ENCODE measurements at places on chromosomes 2 and 18. TPM values are rescaled to one million over a fixed set of nuclear protein-coding genes. Genes with fewer than 3 reads are reported as not detected.
A peak's percentile ranks its signal among the peaks of the same experiment; 100 is the strongest.

DNA sequence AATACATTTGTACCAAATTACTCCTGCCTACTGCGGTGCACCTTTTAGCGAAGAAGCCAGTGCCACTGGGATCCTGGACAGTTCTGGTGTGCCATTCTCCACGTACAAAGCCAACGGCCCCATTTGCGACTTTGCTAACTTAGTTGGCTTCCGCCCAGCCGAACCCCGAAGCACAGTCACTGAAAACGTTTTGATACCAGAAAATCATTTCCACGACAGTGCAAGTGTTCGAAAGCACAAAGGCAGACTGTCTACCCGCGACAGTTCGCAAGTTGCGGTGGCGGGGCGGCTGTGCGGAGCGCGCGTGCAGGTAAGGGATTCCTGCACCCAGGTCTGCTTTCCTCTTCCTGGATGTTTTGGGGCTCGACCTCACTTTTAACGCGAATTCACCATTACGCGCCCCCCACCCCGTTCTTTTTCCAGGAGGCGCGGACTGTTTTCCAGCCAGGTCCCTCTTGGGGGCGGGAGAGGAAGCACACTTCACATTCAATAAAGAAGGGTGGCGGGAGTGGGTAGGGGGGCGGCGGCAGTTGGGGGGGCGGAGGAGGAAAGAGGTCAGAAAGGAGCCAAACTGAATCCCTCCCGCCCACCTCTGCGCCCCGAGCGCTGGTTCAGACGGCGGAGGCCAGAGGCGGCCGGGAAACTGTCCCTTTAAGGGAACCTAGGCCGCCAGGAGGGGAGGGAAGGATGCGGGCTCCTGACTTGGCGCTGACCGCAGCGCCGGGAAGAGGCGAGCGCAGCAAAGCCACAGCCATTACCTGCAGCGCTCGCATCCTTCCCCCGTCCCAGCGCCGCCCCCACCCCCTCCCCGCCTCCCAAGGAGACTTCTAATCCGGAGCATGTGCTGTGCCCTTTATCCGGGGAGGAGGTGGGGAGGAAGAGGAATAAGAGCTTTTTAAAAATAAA, 107.4 kb upstream of the KCTD1 start:
- peak; percentile 58 for DNase-seq

DNA sequence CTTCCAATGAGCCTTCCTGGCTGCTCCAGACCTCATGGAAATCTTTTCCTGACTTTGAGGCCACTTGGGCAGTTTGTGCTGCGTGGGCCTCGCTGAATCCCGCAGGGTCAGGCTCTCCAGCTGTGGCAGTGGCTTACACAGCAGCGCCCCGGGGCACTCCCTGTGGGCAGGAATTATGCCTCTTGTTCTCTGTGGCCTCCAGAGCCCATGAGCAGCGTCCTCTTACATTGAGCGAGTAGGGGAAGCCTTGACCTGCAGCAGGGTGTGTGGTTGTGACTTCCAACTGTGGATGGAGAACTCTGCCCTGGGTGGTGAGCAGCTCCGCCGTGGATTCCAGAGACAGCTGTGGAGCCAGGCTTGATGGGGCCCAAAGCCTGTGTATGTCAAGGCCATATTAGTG, 180.8 kb downstream of the GLI2 start:
- no peak for DNase-seq

GRCh38 chr2:219125225-219125885, 35.3 kb downstream of the NHEJ1 start:
- DNase-seq, result no peak

DNA sequence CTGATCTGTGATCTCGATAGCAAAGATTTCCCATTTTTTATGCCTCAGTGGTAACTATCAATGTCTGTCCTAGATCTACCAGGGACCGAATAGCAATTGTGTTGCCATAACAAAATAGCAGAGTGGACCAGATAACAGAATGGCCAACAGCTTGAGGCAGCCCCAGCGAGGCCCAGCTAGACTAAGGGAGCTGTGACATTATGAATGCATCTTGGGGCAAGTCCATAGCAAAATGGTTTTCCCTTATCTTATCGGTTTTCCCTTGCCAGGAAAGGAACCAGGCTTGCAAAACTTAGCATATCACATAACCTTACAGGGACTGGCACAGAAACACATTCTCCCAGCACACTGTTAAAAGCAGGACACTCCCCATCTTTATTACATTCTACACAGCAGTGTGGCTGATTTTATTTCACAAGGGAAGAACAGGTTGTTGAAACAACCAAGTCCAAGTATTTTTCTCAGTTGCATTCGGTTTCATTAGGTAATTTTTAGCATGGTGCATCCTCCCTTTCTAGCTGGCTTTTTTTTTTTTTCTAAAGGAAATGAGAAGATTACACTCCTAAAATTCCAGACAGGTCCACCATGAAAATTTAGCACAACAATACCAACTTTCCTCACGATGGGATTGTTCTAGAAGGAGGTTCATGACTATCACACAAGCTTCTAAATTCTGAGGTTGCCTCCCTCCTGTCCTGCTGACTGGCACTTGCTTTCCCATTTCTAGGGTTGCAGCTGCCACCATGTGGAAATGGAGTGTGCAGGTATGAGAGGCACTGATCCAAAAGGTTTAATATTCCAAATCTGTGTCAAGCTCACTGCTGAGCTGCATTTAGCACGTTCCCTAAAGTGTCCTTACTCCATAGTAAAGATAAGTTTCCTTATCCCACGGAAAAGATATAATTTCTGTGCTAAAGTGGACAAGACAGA, 97.0 kb upstream of the SLC35G4 start:
- DNase-seq, result peak; percentile 17

- DNase-seq, result no peak
Measured at GRCh38 chr2:240947607-240948006, 41.5 kb downstream of the CROCC2 start.

DNA sequence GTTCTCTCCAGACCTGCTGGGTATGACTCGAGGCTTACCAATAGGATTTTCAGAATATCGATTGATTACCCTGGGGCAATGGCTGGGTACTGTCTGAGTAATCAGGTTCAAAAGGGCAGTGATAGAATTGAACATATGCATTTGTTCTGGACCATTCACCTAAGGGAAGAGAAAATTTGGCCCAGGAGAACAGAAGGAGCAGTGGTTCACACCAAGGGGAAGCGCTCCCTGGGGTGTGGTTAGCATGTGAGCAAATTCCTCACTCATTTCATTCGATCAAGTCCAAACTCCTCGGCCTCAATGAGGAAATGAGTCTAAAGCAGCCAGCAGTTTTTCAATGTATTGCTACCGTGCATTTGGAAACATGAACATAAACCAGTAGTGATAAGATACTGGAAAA, 55.6 kb downstream of the CYP26B1 start:
- no peak for DNase-seq

GRCh38 chr2:241877989-241878970, 8.8 kb downstream of the RTP5 start:
- peak; percentile 86 for DNase-seq

DNA sequence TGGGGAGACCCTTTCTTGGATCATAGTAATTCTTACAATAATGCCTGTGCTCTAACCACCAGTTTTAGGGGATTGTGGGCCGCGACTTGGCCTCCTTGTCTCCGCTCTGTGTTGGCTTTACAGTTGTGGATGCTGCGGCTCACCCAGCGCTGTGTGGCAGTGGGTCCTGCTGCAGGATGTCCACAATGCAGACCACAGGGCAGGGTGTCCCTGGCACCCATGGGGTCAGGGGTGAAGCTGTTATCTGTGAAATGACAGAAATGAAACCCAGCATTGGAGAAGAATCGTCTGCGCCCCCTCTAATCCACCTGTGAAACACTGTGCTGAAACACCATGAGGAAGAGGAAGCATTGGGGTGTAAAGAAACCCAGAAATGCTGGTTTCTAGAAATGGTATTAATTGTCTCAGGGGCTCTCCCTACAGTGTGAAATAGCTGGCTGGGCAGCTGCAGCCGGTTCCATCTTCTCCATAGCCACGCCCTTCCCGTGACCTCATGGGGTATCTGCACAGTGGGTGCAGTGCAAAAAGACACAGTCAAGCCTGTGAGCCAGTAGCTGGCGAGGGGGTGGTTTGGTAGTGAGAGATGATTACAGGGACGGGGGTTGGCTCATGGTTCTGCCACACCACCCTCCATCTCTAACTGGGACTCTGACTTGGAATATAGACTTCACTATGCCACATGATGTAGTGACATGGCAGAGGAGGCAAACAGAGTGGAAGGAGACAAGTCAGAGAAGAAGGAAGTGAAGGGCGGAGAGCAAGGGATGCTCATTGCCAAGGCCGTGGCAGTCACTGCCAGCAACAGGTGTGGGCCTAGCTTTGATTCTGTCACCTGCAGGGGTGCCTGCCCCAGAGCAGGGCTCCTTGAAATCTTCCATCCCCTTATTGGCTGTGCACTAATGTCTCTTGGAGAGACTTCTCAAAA, 16.2 kb downstream of the INPP4A start:
- no peak for DNase-seq

MAB21L4 gene
- not detected for total RNA-seq

GRCh38 chr2:234790380-234790779, 161.4 kb upstream of the SH3BP4 start:
- no peak for DNase-seq

DNA sequence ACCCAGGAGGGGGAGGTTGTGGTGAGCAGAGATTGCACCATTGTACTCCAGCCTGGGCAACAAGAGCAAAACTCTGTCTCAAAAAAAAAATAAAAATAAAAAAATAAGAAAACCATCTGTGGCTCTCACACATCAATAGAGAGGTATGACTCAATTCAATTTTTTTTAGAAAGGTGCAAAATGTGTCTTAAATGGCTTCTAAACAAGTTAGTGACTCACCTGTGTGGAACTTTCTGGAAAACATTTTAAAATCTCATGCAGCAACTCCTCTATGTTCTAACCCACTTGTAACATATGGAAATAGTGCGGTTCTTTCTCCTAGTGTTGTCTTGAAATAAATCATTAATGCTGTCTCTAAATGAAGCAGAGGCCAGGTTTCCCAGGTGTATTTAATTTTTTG, 10.7 kb upstream of the SULT1C4 start:
- no peak for DNase-seq

GRCh38 chr2:233481368-233482142, 85.0 kb downstream of the USP40 start:
- no peak for DNase-seq

ARHGEF4 gene
- 10.3 TPM for total RNA-seq

DNA sequence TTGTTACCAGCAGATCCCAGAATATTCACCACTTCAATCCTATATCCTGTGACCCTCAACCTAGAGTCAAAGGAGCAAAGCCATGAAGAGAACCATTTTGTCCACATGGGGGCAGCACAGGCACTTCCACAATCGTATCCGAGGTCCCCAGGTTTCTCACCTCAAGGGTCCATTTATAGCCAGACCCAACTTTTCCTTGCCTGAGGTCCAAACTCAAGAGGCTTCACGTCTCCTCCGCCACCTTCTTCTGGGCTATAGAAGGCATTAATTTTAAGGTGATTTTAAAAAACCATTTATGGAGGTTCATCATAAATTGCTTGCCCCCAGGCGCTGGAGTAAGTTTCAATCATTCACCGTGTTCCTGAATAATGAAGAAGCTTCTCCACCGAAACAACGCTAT, 111.6 kb upstream of the NABP1 start:
- DNase-seq, result peak; percentile 79

LAMA3 gene
- total RNA-seq, result 1.7 TPM

DNA sequence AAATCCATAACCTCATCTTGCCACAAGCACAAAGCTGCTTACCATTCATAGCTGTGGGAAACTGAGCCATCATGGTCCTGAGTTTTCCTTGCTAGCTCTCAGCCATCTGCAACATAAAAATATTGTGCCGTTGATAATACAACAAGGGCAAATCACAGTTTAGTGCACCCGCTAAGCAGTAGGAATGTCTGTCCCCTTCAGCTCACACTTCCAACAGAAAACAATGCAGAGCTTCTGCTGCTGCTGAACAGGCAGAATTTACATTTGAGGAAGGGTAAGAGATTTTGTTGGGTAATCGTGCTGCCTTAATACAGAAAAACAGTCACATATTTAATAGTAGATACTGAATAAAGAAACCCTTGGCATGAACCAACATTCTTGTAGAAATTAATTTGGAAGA, 32.3 kb downstream of the ITSN2 start:
- DNase-seq, result no peak

DNA sequence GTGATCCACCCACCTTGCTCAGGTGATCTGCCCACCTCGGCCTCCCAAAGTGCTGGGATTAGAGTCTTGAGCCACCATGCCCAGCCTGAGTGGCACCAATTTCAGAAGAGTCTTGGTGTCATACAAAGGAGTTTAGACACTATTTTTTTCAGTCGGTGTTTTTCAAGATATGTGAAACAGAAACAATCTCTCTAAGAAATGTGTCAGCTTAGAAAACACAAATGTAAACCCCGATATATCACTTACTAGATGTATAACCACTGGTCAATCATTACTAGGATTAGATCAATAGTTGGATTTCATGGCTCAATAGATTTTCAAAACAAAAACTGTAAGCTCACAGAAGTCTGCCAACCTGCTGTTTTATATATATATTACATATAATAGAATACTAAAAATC, 67.2 kb upstream of the FRZB start:
- no peak for DNase-seq

GRCh38 chr2:223944166-223944702, 901 bp downstream of the WDFY1 start:
- peak; percentile 35 for DNase-seq

GRCh38 chr2:43169987-43170386, 56.4 kb downstream of the ZFP36L2 start:
- DNase-seq, result peak; percentile 38

DNA sequence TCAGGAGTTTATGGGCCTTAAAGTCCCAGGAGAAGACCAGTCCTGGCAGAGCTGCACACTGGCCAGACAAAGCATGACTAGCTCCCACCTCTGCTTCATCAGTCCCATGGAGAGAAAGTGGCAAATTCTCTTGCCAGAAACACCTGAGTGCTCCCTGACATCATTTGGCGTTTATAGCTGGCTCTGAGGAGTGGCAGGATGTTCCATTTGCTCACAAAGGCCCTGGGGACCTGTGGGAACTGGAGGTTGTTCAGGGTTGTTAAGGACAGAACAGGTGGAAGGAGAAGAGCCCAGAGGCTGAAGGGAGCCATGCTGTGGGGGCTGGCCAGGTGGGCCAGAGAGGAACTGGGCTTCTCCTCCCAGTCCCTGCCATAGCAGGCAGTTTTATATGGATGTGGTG, 56.1 kb downstream of the RPL37A start:
- DNase-seq, result no peak

- no peak for DNase-seq
Measured at GRCh38 chr18:8794156-8794933, 89.0 kb downstream of the MTCL1 start.

- DNase-seq, result no peak
Measured at GRCh38 chr18:35808796-35809195, 163.7 kb upstream of the RMP24 start.

ABHD1 gene
- 0.31 TPM for total RNA-seq

DNA sequence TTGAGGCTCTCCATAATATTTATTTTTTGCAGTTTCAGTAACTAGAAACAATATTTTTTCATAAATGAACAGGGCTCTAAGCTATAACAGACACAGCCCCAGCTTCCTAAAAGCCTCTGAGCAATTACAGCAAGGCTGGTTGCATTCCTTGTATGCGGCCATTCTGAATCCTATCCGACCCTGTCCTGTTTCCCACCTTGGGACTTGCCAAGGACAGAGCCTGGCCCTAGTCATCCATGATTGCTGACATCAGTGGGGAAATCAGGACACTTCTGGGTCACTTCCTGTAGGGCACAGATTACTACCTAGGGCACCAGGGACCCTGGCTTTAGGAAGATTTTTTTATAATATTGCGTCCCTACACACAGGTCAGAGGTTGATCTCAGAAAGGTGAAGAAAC, 5.5 kb downstream of the TMEM177 start:
- no peak for DNase-seq

GRCh38 chr2:17270894-17271293, 247.3 kb downstream of the RAD51AP2 start:
- peak; percentile 10 for DNase-seq

DLX1 gene
- 0.87 TPM for total RNA-seq
